ENCODE measurements at places on chromosomes 12 and 14. TPM values are rescaled to one million over a fixed set of nuclear protein-coding genes. Genes with fewer than 3 reads are reported as not detected.

Gene GSG1
- not detected for polyA plus RNA-seq

Gene KRT79
- polyA plus RNA-seq: not detected

Gene FOXG1
- not detected for polyA plus RNA-seq

Gene RAD9B
- 1.3 TPM for polyA plus RNA-seq

Gene ADGRD1
- not detected for polyA plus RNA-seq

Gene GABARAPL1
- polyA plus RNA-seq: 35.3 TPM

Gene PYGL
- 0.10 TPM for polyA plus RNA-seq

Gene CABP1
- polyA plus RNA-seq: not detected

Gene KRT78
- polyA plus RNA-seq: not detected

Data from naive thymus-derived CD8-positive, alpha-beta T cell (primary cell).